ENCODE measurements at places on chromosomes 11 and 22.

DNA sequence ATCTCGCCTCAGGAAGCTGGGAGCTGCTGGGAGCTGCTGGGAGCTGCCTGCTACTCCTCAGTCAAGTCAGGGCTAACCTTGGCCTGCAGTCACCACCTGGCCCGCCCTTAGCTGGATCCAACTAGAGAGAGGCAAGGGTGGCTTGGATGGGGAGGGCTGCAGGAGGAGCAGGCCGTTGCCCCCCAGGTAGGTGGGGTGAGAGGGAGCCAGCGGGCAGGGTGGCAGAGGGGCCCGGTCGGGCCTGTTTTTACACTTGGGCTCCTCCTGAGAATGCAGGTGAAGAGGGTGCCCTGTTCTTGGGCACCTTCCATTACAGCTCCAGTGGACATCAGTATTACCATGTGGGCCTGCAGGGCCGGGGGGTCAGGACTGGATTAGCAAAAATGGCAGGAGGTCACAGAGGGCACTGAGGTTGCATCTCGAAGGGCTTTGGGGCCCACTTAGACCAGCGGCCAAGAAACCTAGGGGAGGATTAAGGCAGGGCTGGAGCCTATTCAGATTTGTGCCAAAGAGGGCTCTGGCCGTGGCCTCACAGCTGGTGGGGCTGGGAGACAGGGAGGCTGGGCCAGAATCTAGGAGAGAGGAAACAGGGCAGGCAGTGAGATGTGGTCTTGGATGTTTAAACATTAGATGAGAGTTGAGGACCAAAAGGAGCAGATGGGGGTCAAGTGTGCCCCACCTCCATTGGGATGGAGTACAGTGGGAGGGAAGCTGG lies 60.8 kb upstream of the TTLL12 start:
- no peak for DNase-seq

GRCh38 chr11:61331651-61332050 lies 1.3 kb downstream of the DDB1 start:
- no peak for DNase-seq

GRCh38 chr11:32108576-32108975 lies 17.7 kb downstream of the RCN1 start:
- DNase-seq, result no peak

GRCh38 chr11:68321293-68322051 lies 9.1 kb downstream of the LRP5 start:
- no peak for DNase-seq

- DNase-seq, result no peak
Observed at GRCh38 chr22:42134100-42135020, 3.8 kb upstream of the CYP2D6 start.

DNA sequence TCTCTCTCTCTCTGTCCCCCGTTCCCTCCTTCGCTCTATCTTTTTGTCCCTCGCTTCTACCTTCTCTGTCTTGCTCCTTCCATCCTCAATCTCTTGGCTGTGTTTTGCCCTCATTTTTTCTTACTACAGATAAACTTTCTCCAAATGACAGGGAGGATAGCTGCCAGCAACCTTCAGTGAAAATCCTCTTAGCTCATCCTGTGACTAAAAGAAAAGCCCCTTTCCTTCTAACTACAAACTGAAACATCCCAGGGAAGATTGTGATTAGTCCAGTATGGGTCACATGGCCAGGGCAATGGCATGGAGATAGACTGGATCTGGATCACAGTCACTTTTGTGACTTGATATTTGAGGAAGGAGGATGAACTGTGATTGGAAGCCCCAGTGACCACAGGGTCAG lies 10.4 kb downstream of the SPON1 start:
- no peak for DNase-seq

DNA sequence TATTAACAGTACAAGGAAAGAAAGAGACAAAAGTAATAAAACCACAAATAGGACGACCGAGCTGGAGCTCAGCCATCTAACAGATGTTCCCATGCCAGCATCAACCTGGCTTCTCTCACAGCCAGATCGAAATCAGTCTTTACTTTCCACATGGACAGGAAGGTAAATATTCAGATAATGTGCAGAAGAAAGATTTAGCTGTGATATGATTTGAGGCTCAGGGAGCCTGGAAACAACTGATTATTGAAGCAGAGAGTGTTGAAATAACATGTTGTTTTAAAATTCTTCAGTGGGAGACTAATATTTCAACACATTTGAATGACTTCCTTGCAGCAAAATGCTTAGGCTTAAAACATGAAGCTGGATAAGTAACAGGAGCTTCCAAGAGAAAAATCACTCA lies 546.8 kb downstream of the ETS1 start:
- no peak for DNase-seq

GRCh38 chr22:30790366-30790765 lies 95.7 kb downstream of the OSBP2 start:
- no peak for DNase-seq

GRCh38 chr11:76665172-76665571 lies 5.4 kb downstream of the LRRC32 start:
- no peak for DNase-seq
